Inflammatory macrophage (primary cell): ENCODE measurements at places on chromosomes 12 and 14.

- no peak for DNase-seq
Observed at GRCh38 chr14:80658155-80658554, 283.4 kb downstream of the CEP128 start.

- DNase-seq: peak; percentile 57
Observed at GRCh38 chr12:16939871-16940306, 333.9 kb upstream of the LMO3 start.

GRCh38 chr12:101323255-101323654, 43.4 kb downstream of the UTP20 start:
- DNase-seq: no peak

DNA sequence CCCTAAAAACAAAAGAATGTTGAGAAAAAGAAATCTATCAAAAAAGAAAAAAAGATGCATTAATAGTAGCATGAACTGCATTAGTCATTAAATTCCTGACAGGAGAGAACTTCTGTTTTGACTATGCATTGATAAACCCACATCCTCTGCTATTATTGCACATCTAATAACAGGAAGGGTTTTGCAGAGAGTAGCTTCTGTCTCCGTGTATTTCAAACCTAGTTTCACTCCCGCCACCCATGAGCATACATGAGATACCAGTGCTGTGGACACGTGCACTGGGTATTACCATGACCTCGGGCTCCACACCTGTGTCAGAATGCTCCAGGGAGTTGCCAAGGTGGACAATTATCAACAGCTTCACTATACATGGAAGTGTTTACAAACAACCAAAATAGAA, 449.1 kb upstream of the SOX5 start:
- DNase-seq: no peak

- DNase-seq: no peak
Observed at GRCh38 chr12:122876731-122877130, 19.2 kb downstream of the VPS37B start.

- DNase-seq: peak; percentile 70
Observed at GRCh38 chr12:122366685-122367475, 55.6 kb downstream of the CLIP1 start.

GRCh38 chr14:73607241-73607640, 5.1 kb upstream of the ACOT6 start:
- no peak for DNase-seq

GRCh38 chr12:42024495-42024830, 120.2 kb downstream of the GXYLT1 start:
- no peak for DNase-seq

DNA sequence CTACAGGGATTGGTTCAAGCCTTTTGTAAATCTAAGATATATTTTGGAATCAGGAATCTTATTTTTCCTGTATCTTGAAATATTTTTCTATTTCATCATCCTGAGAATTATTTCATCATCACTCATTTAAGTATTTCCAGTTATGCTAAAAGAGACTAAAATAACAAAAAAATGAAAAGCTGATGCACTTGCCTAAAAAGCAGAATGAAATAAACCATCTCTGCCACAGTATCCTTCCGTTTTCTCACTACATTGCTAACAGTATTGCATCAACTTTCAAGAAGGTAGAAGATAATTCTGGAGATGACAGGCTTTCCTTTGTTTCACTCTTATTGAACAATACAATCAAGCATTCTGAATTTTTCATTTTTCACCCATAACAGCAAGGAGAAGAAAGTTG, 31.1 kb upstream of the EIF5 start:
- peak; percentile 7 for DNase-seq

DNA sequence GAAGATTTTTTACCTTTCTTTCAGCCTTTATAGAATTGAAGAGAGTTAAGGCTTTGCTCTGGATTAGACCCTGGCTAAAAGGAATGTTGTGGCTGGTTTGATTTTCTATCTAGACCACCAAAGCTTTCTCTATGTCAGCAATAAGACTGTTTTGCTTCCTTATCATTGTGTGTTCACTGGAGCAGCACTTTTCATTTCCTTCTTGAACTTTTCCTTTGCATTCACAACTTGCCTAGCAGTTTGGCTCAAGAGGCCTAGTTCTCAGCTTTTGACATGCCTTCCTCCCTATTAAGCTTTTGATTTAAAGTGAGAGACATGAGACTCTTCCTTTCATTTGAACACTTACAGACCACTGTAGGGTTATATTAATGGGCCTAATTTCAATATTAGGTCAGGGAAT, 64.1 kb upstream of the USP15 start:
- no peak for DNase-seq

DNA sequence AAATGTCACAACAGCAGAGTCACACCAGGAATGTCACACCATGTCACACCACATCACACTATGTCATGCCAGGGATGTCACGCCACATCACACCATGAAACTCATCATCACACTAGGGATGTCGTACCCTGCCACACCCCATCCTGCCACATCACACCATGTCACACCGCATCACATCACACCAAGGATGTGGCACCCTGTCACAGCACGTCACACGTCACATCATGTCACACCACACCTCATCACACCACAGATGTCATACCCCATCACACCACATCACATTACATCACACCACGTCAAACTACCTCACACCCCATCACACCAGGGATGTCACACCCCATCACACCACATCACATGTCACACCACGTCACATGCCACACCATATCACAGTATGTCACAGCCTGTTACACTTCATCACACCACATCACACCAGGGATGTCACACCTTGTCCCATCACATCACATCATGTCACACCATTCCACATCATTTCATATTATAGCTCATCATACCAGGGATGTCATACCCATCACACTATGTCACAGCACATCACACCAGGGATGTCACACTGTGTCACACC, 90.9 kb downstream of the TMEM121 start:
- DNase-seq: no peak

DNA sequence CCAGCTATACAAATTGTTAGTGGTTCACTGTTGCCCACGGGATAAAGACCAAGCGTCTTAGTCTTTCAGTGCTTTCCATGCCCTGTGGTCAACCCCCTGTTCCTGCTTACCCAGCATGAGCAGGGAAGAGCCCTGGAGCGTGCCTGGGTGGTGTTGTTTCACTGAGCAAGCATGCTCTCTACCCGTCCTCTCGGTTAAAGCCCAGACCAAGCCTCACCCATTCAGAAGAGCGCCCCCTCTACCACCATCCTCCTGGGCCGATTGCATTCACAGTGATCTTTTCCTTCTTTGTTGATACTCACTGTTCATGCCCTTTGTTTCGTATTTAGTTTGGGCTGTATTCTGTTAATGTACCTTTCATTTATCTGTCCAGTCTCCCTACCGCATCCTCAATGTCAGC, 25.1 kb downstream of the DYRK4 start:
- DNase-seq: no peak

GRCh38 chr12:53299101-53299453, 418 bp upstream of the MYG1 start:
- peak; percentile 96 for DNase-seq

- no peak for DNase-seq
Observed at GRCh38 chr14:64089920-64090319, 204.3 kb downstream of the ESR2 start.

- DNase-seq: no peak
Observed at GRCh38 chr12:14452865-14453264, 87.4 kb downstream of the ATF7IP start.

- DNase-seq: peak; percentile 35
Observed at GRCh38 chr14:67487937-67488893, at the start of gene TMEM229B. Gene TMEM229B, minus strand, starts transcription at chr14:67488721. Its CDS starts 14,798 bp downstream, at chr14:67473923.

GRCh38 chr12:85681333-85681732, 154.9 kb downstream of the RASSF9 start:
- DNase-seq: no peak

DNA sequence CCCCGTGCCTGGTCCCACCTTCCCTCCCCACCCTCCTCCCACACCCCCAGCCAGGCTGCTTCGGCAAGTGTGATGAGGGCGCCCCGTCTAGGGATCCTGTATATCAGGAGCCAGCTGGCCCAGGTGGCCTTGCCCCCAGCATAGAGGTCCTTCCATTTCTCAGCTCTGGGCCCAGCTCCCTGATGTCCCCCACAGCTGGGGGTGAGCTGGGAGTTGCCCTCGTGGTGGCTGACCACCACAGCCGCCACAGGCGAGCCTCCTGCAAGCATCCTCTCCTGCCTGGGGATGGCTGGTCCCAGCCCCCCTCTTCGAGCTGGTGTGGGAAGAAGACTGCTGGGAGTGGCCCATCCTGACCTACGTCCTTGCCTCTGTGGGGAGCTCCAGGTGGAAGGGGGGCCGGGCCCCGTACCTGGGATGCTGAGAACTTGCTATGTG, 7.4 kb downstream of the ASPG start:
- DNase-seq: no peak

DNA sequence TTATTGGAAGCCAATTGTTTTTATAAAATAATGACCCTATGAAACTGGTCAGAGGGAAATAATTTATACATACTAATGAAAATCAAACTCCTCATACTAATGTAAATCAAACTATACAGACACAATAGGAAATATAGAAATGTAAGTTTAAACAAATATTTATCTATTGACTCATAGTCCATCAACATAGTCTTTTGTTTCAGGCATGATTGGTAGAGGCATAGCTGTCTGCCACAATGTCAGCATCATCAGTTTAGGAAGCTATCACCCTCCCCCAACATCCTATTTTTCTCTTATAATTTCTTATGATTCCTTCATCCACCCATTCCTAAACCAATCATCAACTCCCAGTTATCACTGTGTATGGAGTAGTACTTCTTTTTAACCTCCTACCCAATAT, 117.7 kb downstream of the SLC38A6 start:
- DNase-seq: no peak

DNA sequence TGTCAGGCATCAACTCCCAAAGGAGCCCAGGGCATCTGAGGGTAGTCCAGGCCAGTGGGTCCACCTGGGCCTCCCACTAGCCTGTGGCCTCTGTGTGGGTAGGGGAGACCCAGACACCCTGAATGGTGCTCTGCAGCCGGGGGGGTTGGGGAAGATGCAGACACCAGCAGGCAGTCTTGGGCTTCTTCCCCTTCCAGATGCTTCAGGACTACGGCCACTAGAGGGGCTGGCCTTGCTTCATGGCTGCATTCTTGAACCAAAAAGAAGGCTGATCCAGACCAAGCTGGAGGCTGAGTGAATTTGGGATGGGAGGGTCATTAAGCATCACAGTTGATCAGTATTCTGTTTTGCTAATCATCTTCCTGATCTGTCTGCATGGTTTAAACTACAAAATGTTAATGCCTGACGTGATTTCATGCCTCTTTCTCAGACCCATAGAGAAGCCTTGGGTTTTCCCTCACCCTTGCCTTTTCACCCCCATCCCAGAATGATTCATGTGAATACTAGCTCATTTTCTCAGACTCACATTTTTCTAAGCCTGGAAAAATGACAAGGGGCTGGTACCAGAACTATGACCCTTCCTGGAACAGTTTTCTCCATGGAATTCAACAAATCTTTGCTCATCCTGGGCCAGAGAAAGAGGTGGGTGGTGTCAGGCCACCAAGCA, 134.2 kb downstream of the NTF3 start:
- DNase-seq: no peak

DNA sequence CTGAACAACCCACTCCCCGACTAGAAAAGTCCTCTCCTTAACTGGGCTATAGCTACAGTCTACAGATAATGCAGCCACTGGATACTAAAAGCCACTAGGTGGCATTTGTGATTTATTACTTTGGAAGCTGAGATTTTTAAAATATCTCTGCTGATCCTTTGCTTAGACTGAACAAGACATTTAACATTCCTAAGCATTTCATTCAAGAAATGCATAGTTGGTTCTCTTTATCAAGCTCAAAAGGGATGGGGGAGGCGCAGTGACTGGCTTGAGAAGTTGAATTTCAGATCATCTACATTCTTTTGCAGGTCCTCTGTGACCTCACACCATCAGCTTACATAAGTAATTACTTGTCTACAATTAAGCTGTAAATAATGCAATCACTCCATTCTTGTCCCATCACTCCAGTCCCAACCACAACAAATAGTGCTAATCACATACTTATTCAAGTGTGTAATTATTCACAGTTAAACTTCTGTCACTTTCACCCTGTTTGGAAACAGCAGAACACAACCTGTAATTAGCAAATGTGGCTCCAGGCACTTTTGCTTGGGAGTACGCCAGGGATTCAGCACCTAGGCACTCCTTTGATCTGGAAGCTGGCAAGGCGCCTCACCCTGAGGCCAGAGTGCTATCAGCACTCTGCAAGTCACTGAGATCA, 203.6 kb downstream of the NOVA1 start:
- DNase-seq: no peak

- DNase-seq: no peak
Observed at GRCh38 chr12:19034937-19035336, 94.6 kb upstream of the PLEKHA5 start.

- DNase-seq: no peak
Observed at GRCh38 chr14:67319142-67319541, 40.5 kb downstream of the ATP6V1D start.

DNA sequence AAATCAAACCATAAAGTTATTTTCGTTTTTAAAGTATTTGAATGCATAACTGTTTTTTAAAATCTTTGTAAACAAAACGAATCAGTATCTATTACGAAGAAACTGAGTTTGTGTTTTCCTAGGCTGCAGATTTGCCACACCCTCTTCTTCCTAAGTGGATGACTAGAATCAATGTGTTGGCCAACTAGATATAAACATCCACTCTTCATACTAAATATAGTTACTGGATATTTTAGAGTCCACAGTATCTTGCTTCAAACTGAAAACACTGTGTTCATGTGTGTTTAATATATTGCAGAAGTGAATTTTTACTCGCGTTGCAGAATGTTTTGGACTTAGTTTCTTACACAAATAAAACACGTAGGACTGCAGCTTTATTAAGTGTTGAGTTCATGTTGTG, 63.2 kb downstream of the KLHL28 start:
- no peak for DNase-seq

- DNase-seq: no peak
Observed at GRCh38 chr14:55332654-55333570, 61.7 kb downstream of the FBXO34 start.

GRCh38 chr14:60648934-60649874, at the start of gene SIX1:
Gene SIX1, minus strand, starts transcription at chr14:60649477. Its CDS starts 288 bp downstream, at chr14:60649189.
- peak; percentile 26 for DNase-seq

DNA sequence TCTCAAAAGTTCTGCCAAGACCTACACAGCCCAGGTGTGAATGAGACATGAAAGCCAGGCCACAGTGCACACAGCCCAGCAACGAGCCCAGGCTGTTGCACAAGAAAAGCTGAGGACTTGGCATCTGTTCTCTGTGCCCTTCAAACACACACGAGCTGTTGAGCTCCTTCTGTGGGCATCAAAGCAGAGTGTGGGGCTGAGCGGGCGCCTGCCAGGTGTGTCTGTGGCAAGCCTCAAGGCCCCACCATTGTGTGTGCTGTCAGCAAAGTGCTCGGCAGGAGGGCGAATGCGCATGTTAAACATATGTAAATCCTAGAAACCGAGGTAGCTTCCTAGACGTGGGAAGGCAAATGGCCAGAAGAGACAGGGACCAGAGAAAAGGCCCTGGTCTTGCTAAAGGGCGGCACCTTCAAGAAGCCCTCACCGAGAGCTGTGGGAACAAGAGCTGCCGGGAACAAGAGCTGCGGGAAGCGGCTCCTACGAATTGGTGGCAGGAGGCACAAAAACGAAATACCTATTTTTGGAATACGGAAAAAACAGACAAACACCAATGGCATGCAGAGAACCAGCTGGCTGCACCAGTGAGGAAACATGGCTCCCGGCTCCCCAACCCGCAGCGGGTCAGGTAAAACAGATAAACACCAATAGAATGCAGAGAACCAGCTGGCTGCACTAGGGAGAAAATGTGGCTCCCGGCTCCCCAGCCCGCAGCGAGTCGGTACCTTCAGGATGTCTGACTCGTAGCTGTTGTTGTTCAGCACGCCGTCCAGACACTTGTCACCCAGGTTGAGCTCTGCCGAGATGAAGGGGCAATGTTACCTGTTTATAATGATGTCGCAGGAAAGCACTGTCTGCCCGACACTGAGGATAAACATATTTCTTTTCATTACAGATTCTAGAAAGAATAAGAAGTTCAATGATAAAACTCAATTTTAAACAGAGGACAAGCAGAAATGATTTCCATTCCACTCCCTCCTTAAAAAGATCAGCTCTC, 19.0 kb upstream of the GOLGA3 start:
- no peak for DNase-seq
